ENCODE measurements at places on chromosomes 2 and 18. TPM values are rescaled to one million over a fixed set of nuclear protein-coding genes. Genes with fewer than 3 reads are reported as not detected.

The TMEM182 gene
- total RNA-seq, result 4.0 TPM

The WDSUB1 gene
- 8.2 TPM for total RNA-seq

The ABCG5 gene
- total RNA-seq, result not detected

The ZNF396 gene
- total RNA-seq, result 0.75 TPM

The CAPN13 gene
- total RNA-seq, result 0.15 TPM

The MPHOSPH10 gene
- total RNA-seq, result 45.6 TPM

The GPR39 gene
- total RNA-seq, result 5.9 TPM

The SLC8A1 gene
- total RNA-seq, result 0.17 TPM

The CSRNP3 gene
- not detected for total RNA-seq

Measured in A549 treated with dexamethasone at 1 μM for 4 hours (cell line).